ENCODE measurements at places on chromosomes 6 and 20.
A peak's percentile ranks its signal among the peaks of the same experiment; 100 is the strongest.

- DNase-seq = peak; percentile 14
Measured at GRCh38 chr6:27374824-27375612, 13.5 kb upstream of the ZNF391 start.

DNA sequence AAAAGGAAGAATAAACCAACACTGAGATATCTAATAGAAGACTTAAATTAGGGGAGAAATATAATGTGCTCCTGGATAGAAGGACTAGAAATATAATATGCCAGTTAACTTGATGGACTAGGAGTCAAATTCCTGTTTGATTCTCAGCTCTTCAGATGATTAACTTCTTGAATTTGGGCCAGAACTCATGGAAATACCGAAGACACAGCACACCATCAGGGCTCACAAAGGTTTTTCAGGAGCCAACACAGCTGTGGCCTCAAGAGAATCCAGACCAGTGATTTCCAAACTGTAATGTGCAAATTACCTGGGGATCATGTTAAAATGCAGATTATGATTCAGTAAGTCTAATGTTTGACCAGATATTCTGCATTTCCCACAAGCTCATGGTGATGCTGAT, 33.8 kb upstream of the LRRC1 start:
- no peak for DNase-seq

- DNase-seq = no peak
Measured at GRCh38 chr6:89378628-89379027, 26.1 kb upstream of the UBE2J1 start.

DNA sequence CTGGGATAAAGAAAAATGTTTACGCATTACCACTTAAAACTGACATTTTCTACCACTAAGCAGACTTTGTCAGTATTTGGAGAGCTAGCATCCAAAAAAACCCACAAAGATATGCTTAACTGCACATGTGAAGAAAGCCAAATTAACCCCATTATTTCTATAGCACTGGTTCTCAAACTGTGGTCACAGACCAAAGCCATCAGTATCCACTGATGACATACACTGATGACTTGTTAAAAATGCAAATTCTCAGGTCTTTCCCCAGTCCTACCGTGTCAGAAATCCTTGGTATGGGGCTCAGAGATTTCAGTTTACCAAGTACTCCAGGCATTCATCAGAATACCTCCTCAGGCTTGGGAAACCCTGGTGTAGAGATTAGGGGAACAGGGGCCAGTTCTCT, 230.2 kb downstream of the PTPRK start:
- no peak for DNase-seq

GRCh38 chr6:98880486-98880885, 46.1 kb downstream of the POU3F2 start:
- no peak for DNase-seq

DNA sequence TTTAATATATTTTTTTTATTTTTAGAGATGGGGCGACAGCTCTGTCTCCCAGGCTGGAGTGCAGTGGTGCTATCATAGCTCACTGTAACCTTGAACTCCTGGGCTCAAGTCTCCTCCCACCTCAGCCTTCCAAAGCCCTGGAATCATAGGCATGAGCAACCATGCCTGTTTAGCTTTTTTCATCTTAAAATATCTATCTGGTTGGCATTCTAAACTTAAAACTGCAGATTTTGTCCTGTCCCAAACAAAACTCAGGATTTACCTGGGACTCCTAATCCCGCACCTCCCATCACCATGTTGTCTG, 124.7 kb downstream of the SULF2 start:
- no peak for DNase-seq

DNA sequence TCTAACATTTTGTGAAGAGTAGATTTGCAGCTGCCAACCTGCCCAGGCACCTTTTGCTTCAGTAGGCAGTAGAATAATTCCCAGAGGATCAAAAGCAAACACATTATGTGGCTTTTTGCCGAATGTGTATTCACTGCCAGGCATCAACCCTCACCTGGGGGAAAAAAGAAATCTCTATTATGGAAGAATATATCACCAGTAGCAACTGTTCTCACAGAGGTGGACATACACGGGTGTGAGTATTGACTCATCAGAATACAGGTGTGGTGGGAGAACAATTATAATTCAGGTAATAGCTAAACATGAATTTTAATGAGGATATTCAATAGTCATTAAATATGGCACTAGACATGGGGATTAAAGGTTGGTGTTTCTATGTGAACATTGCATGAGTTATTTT, 910.7 kb downstream of the TFAP2A start:
- DNase-seq = no peak

DNA sequence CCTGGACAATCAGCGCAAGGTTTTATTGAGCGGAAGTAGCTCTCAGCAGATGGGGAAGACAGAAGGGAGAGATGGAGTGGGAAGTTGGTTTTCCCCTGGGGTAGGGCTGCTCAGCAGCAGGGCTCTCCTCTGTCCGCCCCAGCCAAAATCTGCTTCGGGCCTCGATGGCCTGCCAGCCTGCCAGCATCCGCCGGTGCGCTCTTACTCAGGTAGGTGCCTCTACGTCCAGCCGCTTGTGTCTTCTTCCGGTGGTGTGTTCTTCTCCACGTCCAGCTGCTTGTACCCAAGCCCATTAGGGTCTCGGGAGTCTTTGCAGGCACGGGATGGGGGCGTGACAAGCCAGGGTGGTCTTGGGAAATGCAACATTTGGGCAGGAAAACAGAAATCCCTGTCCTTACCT, 1340.0 kb upstream of the MAP3K7 start:
- DNase-seq = no peak

DNA sequence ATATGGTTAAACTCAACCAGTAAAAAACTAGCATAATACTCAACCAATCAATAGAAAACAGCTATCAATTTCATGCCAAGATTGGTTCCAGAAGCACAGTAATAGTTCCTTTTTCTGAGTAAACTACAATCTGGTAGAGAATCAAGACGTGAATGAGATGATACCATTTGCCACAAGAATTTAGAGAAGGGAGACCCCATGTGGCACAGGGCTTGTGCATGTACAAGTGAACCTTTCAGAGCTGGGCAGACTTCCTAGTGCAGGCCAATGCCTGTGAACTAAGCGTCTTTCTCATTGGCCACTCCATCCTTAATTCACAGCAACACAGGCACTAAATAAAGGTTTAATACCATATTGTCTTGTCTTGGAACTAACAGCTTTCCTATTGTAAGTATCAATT, 213.5 kb downstream of the RFPL4B start:
- no peak for DNase-seq

GRCh38 chr6:41161851-41162552, 914 bp downstream of the TREM2 start:
- no peak for DNase-seq

DNA sequence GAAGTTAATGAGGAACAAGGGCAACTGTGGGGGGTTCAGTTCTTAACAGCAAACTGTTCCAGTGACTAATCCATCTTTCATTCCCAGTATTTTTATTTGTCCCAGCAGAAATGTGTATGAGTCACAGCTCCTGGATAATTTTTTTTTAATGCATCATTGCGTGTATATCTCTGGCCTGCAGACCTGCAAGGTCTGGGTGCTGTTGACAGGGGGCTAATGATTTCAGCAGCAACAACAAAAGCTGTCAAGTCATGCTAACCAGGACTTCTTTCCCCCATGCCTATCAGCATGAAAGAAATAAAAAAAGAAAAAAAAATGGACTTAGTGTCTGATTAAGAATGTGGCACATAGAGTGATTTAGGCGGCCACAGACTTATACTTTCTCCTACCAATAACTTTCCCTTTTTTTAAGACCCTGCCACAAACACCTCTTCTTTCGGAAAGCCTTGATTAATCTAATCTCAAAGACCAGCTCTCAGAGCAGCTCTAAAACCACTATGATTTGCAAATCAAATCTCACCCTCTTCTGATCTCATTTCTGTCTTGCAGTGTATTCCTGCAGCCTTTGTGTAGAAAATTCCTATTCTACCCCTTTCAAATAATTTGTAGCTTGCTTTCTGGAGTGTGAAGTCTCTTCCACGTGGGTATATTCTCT, 14.2 kb upstream of the PREX1 start:
- no peak for DNase-seq

- DNase-seq = no peak
Measured at GRCh38 chr20:49666911-49667310, 46.8 kb downstream of the B4GALT5 start.

- no peak for DNase-seq
Measured at GRCh38 chr6:144528743-144529425, 243.7 kb downstream of the UTRN start.

GRCh38 chr6:128278836-128279235, 241.6 kb downstream of the PTPRK start:
- no peak for DNase-seq

- DNase-seq = no peak
Measured at GRCh38 chr6:1801401-1801800, 191.7 kb downstream of the FOXC1 start.

DNA sequence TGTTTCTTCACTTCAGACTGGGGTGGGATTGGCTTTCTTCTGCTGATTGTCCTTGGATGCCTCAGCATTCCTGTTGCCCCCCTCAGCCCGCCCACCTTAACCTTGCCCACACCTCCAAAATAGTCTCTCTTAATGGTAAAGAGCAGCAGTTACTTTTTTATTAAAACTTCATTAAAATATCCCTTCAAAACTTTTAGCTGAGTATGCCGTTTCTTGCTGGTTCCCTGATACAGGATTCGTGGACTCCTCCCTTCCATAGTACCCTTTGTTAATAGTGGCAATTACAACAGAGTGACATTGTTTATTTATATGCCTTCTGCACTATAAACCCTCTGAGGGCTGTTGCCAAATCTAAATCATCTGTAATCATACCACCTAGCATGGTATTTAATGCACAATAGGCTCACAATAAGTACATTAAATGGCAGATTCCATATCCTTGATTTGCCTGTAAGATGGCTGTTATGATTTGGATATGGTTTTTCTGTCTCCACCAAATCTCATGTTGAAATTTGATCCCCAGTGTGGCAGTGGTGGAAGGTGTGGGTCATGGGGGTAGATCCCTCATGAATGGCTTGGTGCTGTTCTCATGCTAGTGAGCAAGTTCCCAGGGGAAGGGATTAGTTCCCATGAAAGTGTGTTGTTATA, 3.5 kb upstream of the MOCS1 start:
- no peak for DNase-seq

DNA sequence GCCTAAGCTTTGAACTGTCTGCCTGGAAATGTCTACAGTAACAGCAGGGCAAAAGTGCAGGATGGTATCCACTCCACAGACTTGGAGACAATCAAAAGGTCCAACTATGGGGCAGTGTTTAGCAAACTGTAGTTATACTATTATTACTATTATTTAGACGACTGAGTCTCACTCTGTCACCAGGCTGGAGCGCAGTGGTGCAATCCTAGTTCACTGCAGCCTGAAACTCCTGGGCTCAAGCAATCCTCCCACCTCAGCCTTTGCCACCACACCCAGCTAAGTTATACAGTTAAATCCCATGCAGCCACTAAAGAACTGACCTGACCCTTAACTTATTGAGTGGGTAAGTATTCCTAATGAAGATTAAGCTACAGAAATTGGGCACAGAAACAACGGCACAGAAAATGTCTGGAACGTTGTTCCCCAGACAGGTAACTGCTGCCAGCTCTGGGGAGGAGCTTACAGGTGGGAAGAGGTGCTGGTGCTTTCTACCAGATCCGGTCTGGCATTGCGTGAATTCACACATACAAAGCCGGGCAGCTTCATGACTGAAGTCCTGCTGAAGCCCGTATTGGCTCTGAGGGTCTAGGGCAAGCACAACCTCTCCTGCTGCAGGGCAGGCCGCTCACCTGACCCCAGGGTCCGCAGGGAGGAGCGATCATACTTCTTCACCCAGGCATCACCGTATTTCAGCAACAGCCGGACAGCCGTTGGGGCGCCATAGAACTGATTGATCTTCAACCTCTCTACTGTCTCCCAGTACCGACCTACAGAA, 27.0 kb upstream of the APMAP start:
- no peak for DNase-seq

GRCh38 chr6:47075741-47076421, 33.7 kb upstream of the ADGRF1 start:
- DNase-seq = no peak

GRCh38 chr6:24255676-24256075, 102.2 kb downstream of the DCDC2 start:
- no peak for DNase-seq

DNA sequence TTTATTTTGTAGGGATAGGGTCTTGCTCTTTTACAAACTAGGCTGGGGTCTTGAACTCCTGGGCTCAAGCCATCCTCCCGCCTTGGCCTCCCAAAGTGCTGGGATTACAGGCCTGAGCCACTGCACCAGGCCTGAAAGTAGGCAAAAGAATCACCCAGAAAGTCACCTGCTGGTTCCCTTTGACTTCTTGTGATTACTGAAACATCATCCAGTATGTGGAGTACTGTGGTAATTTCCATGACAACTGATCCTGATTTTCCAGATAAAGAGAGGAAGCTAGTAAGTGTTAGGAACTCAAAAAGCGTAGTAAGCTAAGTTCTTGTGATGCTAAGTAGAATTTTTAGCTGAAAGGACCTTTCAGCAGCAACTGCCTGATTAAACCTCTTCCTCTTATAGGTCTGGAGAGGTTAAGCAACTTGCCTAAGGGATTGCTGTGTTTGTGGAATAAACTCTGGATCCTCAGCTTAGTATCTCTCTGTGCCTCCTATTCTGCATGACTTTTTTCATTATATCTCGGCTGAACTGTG, 16.8 kb downstream of the RALY start:
- DNase-seq = no peak

GRCh38 chr6:105135056-105135455, 44.8 kb downstream of the POPDC3 start:
- no peak for DNase-seq

- no peak for DNase-seq
Measured at GRCh38 chr6:33961691-33962090, 157.9 kb upstream of the MLN start.

DNA sequence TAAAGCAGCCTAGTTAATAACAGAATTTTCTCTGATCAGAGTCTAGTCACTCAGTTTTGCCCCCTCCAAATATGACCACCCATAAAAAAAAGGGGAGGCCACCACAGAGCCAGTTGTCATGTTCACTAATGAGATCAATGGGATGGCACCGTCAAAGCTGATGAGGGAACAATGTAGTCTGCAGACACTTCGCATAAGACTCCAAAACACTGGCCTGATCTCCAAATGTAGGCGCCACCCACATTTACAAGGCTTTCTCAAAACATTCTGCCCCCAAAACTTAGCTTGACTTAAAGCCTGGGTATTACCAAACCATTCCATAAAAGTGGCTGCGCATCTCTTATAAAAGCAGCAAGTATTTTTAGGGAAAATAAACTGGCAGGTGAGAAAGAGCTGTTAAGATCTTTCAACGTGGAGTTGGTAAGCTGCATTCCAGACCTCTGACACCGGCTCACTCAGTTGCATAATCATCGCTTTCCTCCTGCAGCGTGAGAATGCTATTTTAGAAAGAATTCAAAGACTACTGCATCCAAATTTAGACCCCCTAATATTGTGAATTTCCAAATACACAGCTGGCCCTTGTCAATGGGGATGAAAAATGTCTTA, 59.3 kb downstream of the TBC1D7 start:
- no peak for DNase-seq

Data from stimulated activated CD8-positive, alpha-beta memory T cell treated with anti-CD3 and anti-CD28 coated beads, Interleukin-2, amount 100 ng/mL, for 1 hour (primary cell).